ENCODE measurements at places on chromosomes 5 and 9. TPM values are rescaled to one million over a fixed set of nuclear protein-coding genes. Genes with fewer than 3 reads are reported as not detected.

Gene PLEKHG4B
- 8.2 TPM for total RNA-seq

Gene SPINK1
- total RNA-seq: not detected

Gene HEMGN
- 2.7 TPM for total RNA-seq

Gene LVRN
- 3.1 TPM for total RNA-seq

Gene LCN15
- total RNA-seq: not detected

Gene ZBTB43
- 15.1 TPM for total RNA-seq

Gene SPATA31E1
- not detected for total RNA-seq

Gene PCDHGC4
- 63.2 TPM for total RNA-seq

Gene PTGES
- 1.5 TPM for total RNA-seq

Gene SNX30
- total RNA-seq: 22.2 TPM

Gene PKD2L2
- total RNA-seq: not detected

Gene NDST1
- total RNA-seq: 30.8 TPM

Gene C9
- total RNA-seq: not detected

Gene P4HA2
- total RNA-seq: 10.1 TPM

Gene AGXT2
- total RNA-seq: not detected

Gene GLRA1
- 3.6 TPM for total RNA-seq

Gene ASPN
- 2.9 TPM for total RNA-seq

Gene PCDHB13
- 16.3 TPM for total RNA-seq

Gene NUDCD2
- 21.9 TPM for total RNA-seq

Gene DCANP1
- not detected for total RNA-seq

Gene SHISAL2B
- total RNA-seq: not detected

Gene DAPK1
- total RNA-seq: 71.8 TPM

Gene LRRC70
- total RNA-seq: 8.0 TPM

Gene JAKMIP2
- 33.2 TPM for total RNA-seq

Gene WDR31
- 2.4 TPM for total RNA-seq

Gene C5orf34
- total RNA-seq: 12.3 TPM

Gene COL15A1
- 23.2 TPM for total RNA-seq

Gene SEMA5A
- 27.5 TPM for total RNA-seq

Gene PLK2
- 123 TPM for total RNA-seq

Gene OR1Q1
- not detected for total RNA-seq

Gene FBP2
- total RNA-seq: not detected

Gene HIGD2A
- 31.9 TPM for total RNA-seq

Gene PCDHGA9
- total RNA-seq: 24.6 TPM

Gene IL17B
- total RNA-seq: not detected

Gene HNRNPH1
- total RNA-seq: 980 TPM

Gene GRM6
- total RNA-seq: 0.27 TPM

Gene IL13
- total RNA-seq: not detected

Gene IFNA13
- not detected for total RNA-seq

Gene FAM221B
- total RNA-seq: not detected

Gene ITK
- 0.09 TPM for total RNA-seq

Gene ISOC1
- 16.3 TPM for total RNA-seq

Gene PLAC8L1
- not detected for total RNA-seq

Gene LCN9
- not detected for total RNA-seq

Gene TUBB4B
- total RNA-seq: 62.8 TPM

Gene BAAT
- not detected for total RNA-seq

Measured in cerebellum (tissue), 4 donors.